ENCODE measurements at places on chromosomes 4 and X. TPM values are rescaled to one million over a fixed set of nuclear protein-coding genes. Genes with fewer than 3 reads are reported as not detected.

P2RY4 gene
- 0.03 TPM for polyA plus RNA-seq

PPEF2 gene
- not detected for polyA plus RNA-seq

ADAM29 gene
- polyA plus RNA-seq: not detected

ACTRT1 gene
- polyA plus RNA-seq: not detected

CFP gene
- 0.06 TPM for polyA plus RNA-seq

PCDH19 gene
- polyA plus RNA-seq: 0.02 TPM

ODAPH gene
- polyA plus RNA-seq: 0.10 TPM

C4orf17 gene
- polyA plus RNA-seq: not detected

ADGRL3 gene
- polyA plus RNA-seq: 0.10 TPM

TMSB15B gene
- 17.1 TPM for polyA plus RNA-seq

TCEAL6 gene
- not detected for polyA plus RNA-seq

IQCM gene
- not detected for polyA plus RNA-seq

SPANXD gene
- polyA plus RNA-seq: not detected

GASK1B gene
- 8.1 TPM for polyA plus RNA-seq

MED14 gene
- polyA plus RNA-seq: 17.7 TPM

SMR3B gene
- polyA plus RNA-seq: not detected

SMPX gene
- not detected for polyA plus RNA-seq

ADAMTS3 gene
- 0.10 TPM for polyA plus RNA-seq

KIT gene
- not detected for polyA plus RNA-seq

CD40LG gene
- polyA plus RNA-seq: not detected

GAGE13 gene
- not detected for polyA plus RNA-seq

VEGFD gene
- polyA plus RNA-seq: 0.06 TPM

FAM47E gene
- polyA plus RNA-seq: 0.23 TPM

MSX1 gene
- polyA plus RNA-seq: 0.17 TPM

AKAP14 gene
- polyA plus RNA-seq: not detected

ARX gene
- polyA plus RNA-seq: not detected

MAGEA4 gene
- not detected for polyA plus RNA-seq

DDIT4L gene
- polyA plus RNA-seq: 0.02 TPM

SERTM2 gene
- not detected for polyA plus RNA-seq

AFF2 gene
- 0.14 TPM for polyA plus RNA-seq

CDKN2AIP gene
- 9.9 TPM for polyA plus RNA-seq

SCD5 gene
- polyA plus RNA-seq: 23.3 TPM

OPHN1 gene
- 3.3 TPM for polyA plus RNA-seq

CFAP299 gene
- not detected for polyA plus RNA-seq

TLL1 gene
- polyA plus RNA-seq: 4.0 TPM

BEND2 gene
- not detected for polyA plus RNA-seq

GYG2 gene
- polyA plus RNA-seq: not detected

ITM2A gene
- polyA plus RNA-seq: 27.9 TPM

ZNF185 gene
- 30.2 TPM for polyA plus RNA-seq

SATL1 gene
- polyA plus RNA-seq: not detected

PAGE1 gene
- polyA plus RNA-seq: not detected

VSIG4 gene
- not detected for polyA plus RNA-seq

SMIM31 gene
- not detected for polyA plus RNA-seq

CFAP47 gene
- not detected for polyA plus RNA-seq

NKX3-2 gene
- polyA plus RNA-seq: 0.03 TPM

ADGRA3 gene
- 35.2 TPM for polyA plus RNA-seq

FAM184B gene
- 0.01 TPM for polyA plus RNA-seq

FATE1 gene
- polyA plus RNA-seq: not detected

GPR34 gene
- not detected for polyA plus RNA-seq

CRLF2 gene
- polyA plus RNA-seq: not detected

FAM199X gene
- 6.0 TPM for polyA plus RNA-seq

HEPH gene
- polyA plus RNA-seq: 1.7 TPM

F8A1 gene
- 1.3 TPM for polyA plus RNA-seq

AWAT2 gene
- not detected for polyA plus RNA-seq

ZC4H2 gene
- 11.5 TPM for polyA plus RNA-seq

TMEM144 gene
- 4.1 TPM for polyA plus RNA-seq

XKRX gene
- polyA plus RNA-seq: 0.39 TPM

DCUN1D4 gene
- polyA plus RNA-seq: 40.7 TPM

ZNF157 gene
- polyA plus RNA-seq: 0.12 TPM

All from mammary epithelial cell (primary cell).